ENCODE measurements at places on chromosomes 6 and 20. TPM values are rescaled to one million over a fixed set of nuclear protein-coding genes. Genes with fewer than 3 reads are reported as not detected.

The BPIFB1 gene
- not detected for total RNA-seq

The STMND1 gene
- total RNA-seq, result not detected

DNA sequence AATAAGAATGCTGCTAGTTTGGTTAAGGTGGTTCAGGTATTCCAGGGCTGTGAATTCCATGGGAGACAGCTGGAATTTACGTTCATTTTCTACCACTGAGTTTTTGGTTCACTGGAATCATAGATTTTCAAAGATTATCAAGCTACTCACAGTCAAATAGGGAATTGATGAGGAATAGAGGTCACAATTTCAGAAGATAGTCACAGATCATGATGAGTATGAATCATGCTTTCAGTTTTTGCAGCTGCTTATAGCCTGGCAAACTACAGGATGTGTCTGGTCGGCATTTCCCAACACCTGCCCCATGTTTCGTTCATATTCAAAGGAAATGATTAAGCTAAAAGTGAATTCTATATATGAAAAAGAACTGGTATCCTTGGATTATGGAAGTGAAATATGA, 58.7 kb downstream of the BCKDHB start:
- DNase-seq, result peak; percentile 45

The NUS1 gene
- total RNA-seq, result 11.8 TPM

DNA sequence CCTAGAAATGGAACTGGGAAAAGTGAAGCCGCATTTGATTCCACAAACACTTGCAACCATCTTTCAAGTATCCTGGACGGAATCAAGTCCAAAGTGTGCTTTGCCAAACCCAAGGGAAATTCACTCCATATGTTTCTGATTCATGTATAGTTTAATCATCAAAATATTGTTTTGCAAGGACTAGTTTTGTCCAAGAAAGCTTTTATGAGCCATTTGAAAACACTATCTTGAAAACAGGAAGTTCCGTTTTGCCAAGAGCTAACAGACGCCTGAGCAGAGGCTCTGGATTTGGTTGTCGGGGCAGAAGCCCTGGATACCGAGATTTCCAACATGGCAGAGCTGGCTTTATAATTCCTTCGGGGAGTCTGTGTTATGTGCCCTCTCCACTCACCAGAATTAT, 251.1 kb downstream of the PHACTR1 start:
- no peak for DNase-seq

The RIPPLY2 gene
- not detected for total RNA-seq

DNA sequence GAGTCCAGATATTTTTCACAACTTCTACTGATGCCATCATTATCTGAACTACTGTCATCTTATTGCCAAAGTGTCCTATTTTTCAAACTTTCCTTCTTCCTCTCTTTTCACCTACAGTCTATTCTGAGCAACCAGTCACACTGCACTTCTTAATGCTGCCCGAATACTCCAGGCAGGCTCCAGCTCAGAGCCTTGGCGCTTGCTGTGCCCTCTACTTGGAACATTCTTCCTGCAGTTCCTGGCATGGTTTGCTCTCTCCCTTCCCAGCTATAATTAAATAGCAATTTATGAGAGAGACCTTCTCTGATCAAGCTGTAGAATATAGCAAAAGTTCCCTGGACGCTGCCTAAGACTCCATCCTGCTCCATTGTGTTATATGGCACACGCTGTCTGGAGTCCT, 831.6 kb downstream of the QKI start:
- DNase-seq, result no peak

GRCh38 chr6:146875927-146876270, 277.1 kb downstream of the ADGB start:
- DNase-seq, result no peak

DNA sequence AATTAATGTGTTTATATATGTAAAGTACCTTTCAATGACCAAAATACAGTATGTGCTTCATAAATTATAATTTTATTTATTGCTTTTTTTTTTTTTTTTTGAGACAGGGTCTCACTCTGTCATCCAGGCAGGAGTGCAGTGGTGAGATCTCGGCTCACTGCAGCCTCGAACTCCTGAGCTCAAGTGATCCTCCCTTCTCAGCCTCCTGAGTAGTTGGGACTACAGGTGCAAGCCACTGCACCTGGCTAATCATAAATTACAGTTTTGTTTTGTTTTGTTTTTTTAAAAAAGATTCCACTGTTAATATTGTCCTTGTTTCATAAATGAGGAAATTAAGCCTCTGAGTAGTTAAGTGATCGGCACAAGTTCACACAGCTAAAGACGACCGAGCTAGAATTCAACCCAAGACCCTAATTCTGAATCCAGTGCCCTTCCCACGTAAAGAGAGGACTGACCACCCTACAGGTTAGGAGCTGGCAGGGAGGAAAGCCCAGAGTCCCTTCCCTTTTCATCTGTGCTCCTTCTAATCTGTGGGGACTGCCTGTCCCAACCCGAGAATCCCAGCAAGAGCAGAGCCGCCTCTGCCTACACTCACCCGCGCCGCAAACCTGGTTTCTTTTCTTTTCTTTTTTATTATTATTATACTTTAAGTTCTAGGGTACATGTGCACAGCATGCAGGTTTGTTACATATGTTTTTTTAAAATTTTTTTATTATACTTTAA, 8.5 kb upstream of the GDF5 start:
- no peak for DNase-seq

The TXLNB gene
- under 0.01 TPM for total RNA-seq

DNA sequence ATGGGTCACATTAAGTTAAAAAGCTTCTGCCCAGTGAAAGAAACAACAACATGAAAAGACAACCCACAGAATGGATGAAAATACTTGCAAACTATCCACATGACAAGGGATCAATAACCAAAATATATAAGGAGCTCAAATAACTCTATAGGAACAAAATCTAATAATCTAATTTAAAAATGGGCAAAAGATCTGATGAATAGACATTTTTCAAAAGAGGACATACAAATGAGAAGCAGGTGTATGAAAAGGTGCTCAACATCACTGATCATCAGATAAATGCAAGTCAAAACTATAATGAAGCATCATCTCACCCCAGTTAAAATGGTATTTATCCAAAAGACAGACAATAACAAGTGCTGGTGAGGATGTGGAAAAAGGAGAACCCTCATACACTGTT, 21.0 kb upstream of the ELMO2 start:
- DNase-seq, result no peak

DNA sequence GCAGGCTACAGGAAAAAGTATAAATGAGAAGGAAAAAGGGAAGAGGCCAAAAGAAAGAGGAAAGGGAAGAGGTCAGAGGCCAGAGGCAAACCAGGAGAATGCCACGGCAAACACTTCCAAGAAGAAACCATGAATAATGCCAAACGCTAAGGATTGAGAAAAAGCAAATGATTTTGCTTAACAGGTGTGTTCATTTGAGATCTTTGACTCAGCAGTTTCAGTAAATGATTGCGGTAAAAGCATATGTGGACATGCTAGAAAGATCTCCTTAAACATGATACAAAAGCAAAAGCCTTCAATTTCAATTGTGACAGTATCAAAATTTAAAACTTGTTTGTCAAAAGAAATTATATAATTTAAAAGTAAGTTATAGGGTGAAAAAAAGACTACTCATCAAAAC, 70.6 kb downstream of the UBE3D start:
- no peak for DNase-seq

DNA sequence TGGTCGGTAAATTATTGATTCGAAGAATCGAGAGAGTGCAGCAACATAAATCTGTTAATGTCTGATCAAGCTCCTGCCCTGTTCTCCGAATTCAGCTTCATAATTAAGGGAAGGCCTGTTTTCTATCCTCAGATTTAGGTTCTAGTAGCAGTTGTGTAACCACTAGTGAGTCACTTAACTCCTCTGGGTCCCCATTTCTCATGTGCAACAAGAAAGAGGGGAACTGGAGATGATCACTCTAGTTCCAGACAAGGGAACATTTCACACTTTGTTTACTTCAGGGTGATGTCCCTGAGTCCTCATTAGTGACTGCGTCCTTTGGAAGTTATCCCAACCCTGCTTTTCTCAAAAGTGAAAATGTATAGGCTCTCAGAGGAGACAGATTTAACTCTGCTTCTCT, 68.1 kb upstream of the RNF146 start:
- peak; percentile 43 for DNase-seq

DNA sequence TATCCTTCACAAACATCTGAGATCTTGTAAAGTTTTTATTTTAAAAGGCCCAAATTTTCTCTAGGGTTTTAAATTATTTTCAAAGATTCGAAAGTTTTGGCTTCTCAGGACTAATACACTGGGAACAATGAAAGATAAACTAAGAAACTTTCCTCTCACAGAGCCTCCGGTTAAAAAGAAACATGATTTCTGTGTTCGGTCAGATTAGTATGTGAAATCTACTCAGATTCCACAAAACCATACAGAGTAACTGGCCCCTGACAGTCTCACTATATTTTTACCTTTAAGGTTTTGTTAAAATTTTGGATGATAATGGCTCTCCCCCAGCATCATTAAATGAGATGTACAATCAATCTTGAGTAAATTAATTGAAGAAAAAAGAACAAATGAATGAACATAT, 471.0 kb downstream of the COL12A1 start:
- no peak for DNase-seq

GRCh38 chr6:79608334-79609224, 22.6 kb upstream of the SH3BGRL2 start:
- no peak for DNase-seq

DNA sequence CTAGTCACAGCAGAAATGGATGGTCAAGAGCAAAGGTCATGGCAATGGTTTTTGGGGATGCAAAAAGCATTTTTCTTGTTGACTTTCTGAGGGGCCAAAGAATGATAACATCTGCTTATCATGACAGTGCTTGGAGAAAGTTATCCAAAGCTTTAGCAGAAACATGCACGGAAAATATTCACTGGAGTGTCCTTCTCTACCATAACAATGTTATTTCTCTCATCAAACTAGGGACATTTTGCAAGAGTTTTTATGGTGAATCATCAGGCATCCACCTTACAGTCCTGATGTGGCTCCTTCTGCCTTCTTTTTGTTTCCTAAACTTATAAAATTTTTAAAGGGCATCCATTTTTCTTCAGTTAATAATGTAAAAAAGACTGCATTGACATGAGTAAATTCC, 302.3 kb downstream of the HIVEP2 start:
- no peak for DNase-seq

GRCh38 chr20:4108495-4109306, 93.3 kb upstream of the RNF24 start:
- peak; percentile 88 for DNase-seq

DNA sequence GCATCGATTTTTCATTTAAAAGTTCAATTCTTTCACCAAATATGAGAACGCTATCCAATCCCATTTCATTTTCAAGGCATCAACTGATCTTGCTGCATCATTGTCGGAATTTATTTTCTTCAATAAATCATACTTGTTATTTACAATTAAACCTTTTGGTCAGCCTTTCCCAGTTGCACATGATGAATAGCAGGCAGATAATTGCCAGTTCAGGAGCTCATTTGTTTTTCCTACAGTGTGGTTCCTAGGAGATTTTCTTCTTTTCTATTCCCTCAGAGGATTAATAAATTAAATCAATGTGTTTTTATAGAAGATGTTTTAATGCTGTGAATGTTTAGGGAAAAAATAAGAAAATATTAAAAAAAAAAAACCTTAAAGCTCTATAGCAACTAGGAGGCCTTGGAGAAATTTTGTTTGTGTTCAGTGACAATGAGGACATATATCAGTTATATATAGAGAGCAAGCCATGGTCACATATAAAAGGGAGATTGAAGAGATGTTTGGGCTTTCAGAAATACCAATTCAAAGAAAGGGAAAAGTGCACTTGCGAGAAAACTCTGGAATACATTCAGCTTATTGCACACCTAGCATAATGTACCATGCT, 30.4 kb downstream of the LGSN start:
- no peak for DNase-seq

- no peak for DNase-seq
Measured at GRCh38 chr6:169156793-169157147, 96.9 kb downstream of the THBS2 start.

- no peak for DNase-seq
Measured at GRCh38 chr6:19320111-19320581, 517.0 kb upstream of the ID4 start.

DNA sequence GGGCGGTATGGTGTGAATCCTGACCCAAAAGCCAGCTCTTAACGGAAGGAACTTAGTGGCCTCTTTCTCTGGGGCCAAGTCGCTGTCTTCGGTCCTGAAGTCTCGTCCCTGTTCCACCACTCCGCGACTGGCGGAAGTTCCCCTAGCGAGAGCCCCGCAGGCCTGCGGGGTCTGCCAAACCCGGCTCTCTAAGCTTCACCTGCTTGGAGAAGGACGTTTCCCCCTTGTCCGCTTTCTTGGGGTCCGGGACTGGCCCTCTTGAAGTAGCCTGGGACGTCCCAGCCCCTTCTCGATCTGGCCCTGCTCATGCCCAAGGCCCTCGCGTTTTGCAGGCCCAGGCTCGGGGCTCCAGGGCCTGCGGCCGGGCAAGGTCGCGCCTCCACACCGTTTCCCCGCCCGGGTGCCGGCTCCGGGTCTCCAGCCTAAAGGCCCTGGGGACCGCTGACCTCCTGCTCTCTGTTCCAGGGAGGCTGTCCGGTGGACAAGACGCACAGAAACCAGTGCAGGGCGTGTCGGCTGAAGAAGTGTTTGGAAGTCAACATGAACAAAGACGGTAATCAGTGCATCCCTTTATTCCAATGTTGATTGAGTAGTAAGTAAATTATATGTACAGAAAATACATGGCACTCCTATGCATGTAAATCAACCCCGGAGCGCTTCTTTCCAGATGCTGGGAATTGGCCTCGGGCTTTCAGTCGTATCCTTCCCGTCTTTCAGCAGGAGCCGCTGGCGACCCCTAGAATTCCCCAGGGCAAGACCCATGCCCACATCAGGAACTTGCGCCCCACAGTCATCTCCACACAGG, 8.8 kb downstream of the NR2E1 start:
- peak; percentile 44 for DNase-seq

DNA sequence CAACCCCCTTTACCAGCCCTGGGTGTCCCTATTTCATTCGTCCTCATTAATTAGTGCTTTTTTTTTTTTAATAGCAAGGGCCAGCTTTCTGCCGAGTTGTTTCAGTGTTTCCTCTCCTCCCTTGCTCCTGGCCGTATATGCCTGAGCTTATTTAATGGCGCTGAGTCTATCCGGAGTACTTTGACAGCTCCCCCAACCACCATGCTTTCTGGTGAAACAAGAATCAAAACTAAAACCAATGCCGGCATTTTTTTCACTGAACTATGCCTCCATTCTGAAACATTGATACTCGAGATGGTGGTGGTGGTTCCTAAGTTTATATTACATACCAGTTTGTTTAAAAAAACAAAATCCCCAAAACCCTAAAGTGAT, 1.2 kb downstream of the DCBLD1 start:
- peak; percentile 48 for DNase-seq

- peak; percentile 71 for DNase-seq
Measured at GRCh38 chr6:39688494-39688893, 36.7 kb downstream of the KIF6 start.

DNA sequence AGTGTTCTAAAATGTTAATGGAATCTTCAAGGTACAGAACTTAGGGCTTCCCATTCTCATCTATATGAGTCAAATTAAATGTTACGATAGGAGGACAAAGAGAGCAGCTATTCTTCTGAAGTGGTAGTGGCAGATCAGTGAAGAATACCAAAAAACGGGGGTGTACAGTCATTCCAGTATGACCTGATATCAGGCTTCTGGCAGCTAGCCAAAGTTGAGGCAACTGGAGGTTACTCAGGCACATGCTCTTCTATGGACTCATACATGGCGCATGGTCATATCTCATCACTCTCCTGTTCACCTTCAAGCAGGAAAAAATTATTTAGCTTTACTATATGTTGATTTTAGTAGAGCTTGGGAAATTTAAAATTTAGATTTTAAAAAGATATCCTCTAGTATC, 1608.8 kb downstream of the GRIK2 start:
- DNase-seq, result no peak

The TRDN gene
- total RNA-seq, result not detected

The RAD21L1 gene
- under 0.01 TPM for total RNA-seq

- DNase-seq, result no peak
Measured at GRCh38 chr20:52054123-52054522, 137.5 kb downstream of the ZFP64 start.

Data from IMR-90 (cell line).